ENCODE measurements at places on chromosomes 12 and 14. TPM values are rescaled to one million over a fixed set of nuclear protein-coding genes. Genes with fewer than 3 reads are reported as not detected.

DNA sequence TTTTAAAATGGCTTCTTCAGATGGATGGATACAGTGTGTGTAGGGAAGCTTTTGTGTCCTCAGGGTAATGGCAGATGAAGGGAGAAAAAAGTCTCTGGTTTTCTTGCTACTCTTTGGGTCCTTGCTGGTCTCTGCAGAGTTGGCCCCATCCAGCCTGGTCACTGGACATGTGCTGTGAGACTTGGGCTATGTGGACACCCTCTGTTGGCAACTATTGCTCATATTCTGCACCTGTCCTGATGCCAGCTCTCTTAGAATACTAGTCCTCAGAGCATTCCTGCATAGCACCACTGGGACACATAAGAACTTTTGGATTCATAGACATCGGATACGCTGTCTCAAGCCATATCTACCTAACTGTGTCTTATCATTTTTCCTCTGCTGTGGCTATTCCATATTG is 20.0 kb downstream of the NAV3 start:
- no peak for DNase-seq

GRCh38 chr14:23104070-23104590 is 659 bp downstream of the CIROP start:
- no peak for DNase-seq

MYH6 gene
- total RNA-seq, result 245 TPM

GRCh38 chr12:103840462-103840875 is 565 bp downstream of the NT5DC3 start:
- DNase-seq, result peak; percentile 65

DNA sequence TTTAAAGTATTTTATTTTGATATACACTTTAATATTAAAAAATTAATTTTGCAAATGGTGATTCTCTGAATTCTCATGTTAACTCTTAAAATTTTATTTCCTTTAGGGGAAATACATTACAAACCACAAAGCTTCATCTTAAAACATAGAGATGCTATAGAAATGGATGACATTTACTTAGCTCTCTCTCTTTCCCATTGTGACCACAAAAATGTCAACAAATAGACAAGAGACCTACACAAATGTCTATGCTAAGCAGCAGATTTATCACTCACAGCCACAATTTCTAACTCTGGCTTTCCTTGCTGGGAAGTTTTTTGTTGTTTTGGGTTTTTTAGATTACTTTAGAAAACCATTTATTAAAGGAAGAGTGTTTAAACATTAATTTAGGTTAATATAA is 19.9 kb upstream of the PHC1 start:
- DNase-seq, result no peak

DNA sequence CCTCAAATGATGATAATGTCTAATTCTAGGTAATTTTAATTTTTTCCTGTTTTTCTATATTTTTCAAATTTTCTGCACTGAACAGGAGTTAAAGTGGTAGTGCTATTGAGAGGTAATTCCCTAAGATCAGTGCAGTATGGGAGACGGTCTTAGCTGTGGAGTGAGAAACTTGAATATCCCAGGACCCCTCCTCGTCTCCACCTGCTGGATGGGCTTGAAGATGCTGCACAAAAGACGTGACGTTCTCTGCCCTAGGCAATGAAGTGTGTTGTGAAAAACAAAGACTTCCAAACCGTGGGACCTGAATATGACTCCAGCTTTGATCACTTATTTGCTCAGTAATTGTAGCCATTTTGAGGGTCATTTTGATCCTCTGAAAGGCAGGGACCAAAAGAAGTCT is 298.1 kb downstream of the VRK1 start:
- no peak for DNase-seq

- no peak for DNase-seq
Observed at GRCh38 chr14:99718031-99718810, 34.1 kb downstream of the CYP46A1 start.

DNA sequence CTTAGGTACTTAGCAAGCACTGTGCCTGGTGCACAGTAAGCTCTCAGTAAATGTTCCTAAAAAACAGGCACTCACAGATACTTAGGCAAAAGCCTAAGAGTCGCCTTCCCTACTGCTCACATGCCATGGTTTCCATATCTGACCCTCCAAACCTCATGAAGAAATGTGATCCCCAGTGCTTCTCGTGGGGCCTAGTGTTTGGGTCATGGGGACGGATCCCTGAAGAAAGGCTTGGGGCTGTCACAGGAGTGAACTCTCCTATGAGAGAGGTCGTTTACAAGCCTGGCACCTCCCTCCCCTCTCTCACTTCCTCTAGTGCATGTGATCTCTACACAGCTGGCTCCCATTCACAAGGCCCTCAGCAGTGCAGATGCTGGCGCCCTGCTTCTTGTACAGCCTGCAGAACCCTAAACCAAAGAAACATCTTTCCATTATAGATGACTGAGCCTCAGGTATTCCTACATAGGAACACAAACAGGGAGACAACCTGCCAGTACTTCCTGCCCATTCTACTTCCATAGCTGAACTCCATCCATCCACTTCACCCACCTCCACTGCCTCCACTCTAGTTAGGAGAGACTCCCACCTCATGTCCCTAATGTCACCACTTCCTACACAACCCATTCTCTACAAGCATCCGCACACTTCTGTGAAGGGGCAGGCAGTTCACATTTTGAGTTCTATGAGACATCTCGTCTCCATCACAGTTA is 2.9 kb downstream of the SLC15A4 start:
- DNase-seq, result peak; percentile 64

GRCh38 chr14:104150136-104151025 is 12.0 kb downstream of the KIF26A start:
- no peak for DNase-seq

SLC10A1 gene
- total RNA-seq, result not detected

NDRG2 gene
- 552 TPM for total RNA-seq

LBHD2 gene
- total RNA-seq, result not detected

- no peak for DNase-seq
Observed at GRCh38 chr12:115828168-115828567, 449.3 kb downstream of the MED13L start.

GRCh38 chr14:39563361-39563760 is 131.1 kb upstream of the FBXO33 start:
- DNase-seq, result no peak

ENDOU gene
- total RNA-seq, result 0.15 TPM

DNA sequence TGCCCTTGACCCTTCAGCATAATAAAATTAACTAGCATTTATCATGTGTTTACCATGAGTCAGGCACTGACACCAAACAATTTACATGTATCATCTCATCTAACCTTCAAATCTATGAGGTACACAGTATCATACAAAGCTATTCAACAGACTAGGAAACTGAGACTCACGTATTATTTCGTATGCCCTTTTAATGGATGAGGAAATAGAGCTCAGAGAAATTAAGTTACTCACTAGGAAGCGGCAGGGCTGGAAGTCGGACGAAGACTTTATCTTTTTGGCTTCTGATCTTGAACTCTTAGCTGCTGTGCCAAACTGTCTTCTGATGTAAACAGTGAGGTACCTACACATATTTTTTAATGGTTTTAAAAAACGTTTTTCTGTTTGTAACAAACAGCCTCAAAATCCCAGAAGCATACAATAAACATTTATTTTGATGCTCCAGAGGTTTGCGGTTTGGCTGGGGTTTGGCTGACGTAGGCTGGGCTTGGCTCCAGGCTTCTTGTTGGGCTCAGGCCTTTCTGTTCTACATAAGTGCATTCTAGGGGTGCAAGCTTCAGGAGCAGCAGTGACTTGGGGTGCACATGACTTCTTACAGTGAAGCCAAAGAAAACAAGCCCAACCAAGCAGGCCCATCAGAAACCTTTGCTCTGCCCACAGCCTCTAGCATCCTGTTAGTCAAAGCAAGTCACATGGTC is 184.7 kb downstream of the TBX5 start:
- no peak for DNase-seq

CLEC4D gene
- 0.34 TPM for total RNA-seq

DNA sequence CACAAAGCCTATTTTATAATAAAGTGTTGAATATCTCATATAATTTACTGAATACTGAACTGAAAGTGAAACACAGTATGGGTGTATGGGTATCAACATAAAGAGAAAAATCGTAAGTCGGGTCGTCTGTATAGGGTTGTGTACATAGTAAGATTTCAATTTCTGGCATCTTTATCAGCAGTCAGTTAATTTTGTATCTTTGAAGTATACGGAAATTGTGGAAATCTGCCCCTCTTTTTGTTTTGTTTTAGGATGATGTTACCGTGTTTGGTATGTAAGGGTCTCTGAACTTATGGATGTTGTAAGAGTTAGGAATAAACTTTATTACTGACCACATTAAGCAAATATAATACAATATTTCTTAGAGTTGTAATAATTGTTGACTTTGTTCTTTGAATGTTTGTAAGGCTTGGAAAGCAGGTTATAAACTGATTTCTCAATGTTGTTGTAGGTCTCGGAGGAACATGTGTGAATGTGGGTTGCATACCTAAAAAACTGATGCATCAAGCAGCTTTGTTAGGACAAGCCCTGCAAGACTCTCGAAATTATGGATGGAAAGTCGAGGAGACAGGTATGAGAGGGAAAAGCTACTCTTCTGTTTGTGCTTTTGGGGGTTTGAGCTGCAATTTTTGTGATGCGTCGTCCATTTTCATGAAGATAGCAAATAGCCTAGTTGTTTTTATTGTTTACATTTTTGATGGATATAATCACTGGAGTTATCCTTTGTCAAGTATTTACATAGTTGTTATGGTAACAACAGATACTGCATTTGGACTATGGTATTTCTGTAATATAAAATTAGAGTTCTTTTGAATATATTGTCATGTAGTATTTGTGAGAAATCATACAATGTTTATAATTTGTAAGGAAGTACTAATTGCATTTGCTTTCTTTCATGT is 12.0 kb downstream of the EID3 start:
- DNase-seq, result no peak

DNA sequence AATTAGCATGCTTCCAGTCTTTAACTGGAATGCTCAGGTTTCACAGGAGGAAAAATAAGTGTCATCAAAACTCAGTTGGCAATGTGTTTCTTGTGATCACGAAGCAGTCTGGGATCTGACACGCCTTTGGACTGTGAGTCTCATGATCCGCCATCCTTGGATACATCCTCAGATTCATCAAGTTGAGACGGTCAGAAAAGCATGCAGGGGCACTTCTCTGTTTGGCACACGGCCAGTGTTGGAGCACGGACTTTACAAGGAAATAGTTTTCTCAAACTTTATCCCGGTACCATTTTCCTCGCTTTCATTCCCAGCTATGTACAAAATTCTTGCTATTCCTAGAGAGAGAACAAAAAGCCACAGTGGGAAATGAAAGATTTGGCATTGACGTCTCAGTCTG is 88.4 kb upstream of the PARP11 start:
- no peak for DNase-seq

RERG gene
- total RNA-seq, result 2.4 TPM

- DNase-seq, result no peak
Observed at GRCh38 chr14:74511966-74512830, 18.6 kb downstream of the ISCA2 start.

NINJ2 gene
- total RNA-seq, result 37.3 TPM

MON2 gene
- total RNA-seq, result 14.5 TPM

DNA sequence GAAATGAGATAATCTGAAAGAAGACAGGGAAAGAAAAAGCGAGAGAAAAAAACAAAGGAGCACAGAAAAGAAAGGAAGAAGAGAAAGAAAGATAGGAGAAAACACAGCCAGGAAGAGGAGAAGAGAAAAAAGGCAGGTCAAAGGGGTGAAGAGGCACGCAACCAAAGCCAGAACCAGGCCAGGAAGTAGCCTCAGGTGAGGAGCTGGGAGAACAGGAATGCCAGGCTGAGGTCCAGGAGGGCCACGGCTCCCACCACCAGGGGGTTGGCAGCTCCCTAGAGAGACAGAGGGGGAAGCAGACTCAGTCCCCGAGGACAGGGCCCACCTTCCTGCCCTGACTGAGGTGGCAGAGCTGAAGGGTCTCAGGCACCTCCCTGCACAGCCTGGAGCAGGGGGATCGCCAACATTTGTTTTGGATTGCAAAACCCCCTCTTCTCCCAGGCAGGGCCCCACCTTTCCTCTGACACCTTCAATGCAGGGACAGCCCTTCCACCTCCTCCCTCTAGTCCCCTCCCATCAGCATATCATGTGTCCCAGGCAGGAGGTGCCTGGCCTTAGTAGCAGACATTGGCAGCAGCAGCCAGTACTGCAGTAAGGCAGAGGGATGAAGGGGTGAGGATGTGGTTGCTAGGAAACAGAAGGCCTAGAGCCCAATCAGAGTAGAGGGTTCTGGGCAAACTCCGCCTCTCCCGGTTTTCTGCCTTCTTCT is 2.0 kb upstream of the AP1G2 start:
- no peak for DNase-seq

- DNase-seq, result no peak
Observed at GRCh38 chr12:95351748-95352147, 122.2 kb upstream of the METAP2 start.

DNA sequence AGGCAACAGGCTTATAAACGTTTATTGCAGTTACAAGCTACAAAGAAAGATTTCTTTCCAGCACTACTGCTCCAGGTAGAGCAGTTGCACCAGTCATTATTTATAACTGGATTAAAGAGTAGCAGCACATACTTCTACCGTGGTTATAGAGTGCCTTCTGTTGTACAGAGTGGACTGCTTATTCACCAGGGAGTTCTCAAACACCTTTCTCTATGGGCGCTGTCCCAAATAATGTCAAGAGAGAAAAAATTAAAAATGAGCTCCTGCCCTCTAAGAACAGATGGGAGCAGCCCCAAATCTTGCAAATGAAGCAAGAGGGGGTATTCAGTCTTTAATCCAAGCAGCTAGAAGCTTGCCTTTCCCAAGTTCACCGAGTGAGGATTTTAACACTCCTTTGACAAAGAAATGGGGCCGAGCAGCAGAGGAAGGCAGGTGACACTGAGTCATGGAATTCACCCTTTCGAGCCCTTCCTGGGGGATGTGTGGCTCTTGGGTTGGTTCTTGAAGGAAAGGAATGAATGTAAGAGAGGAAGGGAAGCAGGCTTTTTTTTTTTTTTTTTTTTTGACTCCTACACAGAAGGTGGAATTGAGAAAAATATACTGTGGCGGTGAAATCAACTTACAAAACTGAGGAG is 181.2 kb downstream of the PRKCH start:
- DNase-seq, result no peak

- no peak for DNase-seq
Observed at GRCh38 chr12:10847744-10848143, 1.5 kb downstream of the PRR4 start.

BCL11B gene
- 0.34 TPM for total RNA-seq

DNA sequence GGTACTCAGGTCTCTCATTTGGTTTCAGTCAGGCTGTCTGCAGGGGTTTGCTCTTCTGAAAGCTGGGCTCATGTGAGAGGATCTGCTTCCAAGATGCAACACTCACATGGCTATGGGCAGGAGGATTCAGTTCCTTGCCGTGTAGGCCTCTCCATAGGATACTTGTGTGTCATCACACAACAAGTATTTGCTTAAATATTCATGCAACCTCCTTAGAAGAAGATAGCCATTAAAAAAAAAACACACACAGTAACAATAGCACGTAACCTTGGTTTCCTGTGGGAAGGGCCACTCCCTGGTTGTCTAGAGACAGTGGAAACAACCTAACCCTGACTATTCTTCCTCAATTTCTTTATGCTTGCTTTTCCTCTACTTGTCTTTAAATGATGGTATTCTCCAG is 31.8 kb upstream of the CLEC4E start:
- DNase-seq, result no peak

GRCh38 chr14:69667938-69668335 is 56.5 kb downstream of the SUSD6 start:
- DNase-seq, result no peak
